ENCODE measurements at places on chromosomes 16 and 17. TPM values are rescaled to one million over a fixed set of nuclear protein-coding genes. Genes with fewer than 3 reads are reported as not detected.

The PLXDC1 gene
- not detected for total RNA-seq

The MYH13 gene
- total RNA-seq: not detected

The RNF112 gene
- total RNA-seq: 8.6 TPM

The C16orf46 gene
- 1.0 TPM for total RNA-seq

The PPM1E gene
- total RNA-seq: 52.5 TPM

The MYH1 gene
- total RNA-seq: not detected

The RGS9 gene
- total RNA-seq: 2.4 TPM

The NLRC3 gene
- not detected for total RNA-seq

The ITGB4 gene
- not detected for total RNA-seq

The CCL14 gene
- not detected for total RNA-seq

The KRT39 gene
- not detected for total RNA-seq

The SLC46A1 gene
- 6.3 TPM for total RNA-seq

The ARL4D gene
- 100 TPM for total RNA-seq

The ITGA3 gene
- total RNA-seq: 13.2 TPM

The NSMCE1 gene
- total RNA-seq: 32.7 TPM

The UMOD gene
- not detected for total RNA-seq

The HEATR9 gene
- not detected for total RNA-seq

The APOH gene
- not detected for total RNA-seq

The RARA gene
- total RNA-seq: 26.2 TPM

The ZFP3 gene
- 4.9 TPM for total RNA-seq

The HSD3B7 gene
- 2.0 TPM for total RNA-seq

The WSCD1 gene
- 35.6 TPM for total RNA-seq

The TBC1D3K gene
- not detected for total RNA-seq

Data from glutamatergic neuron (in vitro differentiated cells).